Left renal cortex interstitium (tissue), 4 donors: ENCODE measurements at places on chromosomes 7 and 10. TPM values are rescaled to one million over a fixed set of nuclear protein-coding genes. Genes with fewer than 3 reads are reported as not detected.

HSPA12A gene
- polyA plus RNA-seq = 47.4 TPM

DNA sequence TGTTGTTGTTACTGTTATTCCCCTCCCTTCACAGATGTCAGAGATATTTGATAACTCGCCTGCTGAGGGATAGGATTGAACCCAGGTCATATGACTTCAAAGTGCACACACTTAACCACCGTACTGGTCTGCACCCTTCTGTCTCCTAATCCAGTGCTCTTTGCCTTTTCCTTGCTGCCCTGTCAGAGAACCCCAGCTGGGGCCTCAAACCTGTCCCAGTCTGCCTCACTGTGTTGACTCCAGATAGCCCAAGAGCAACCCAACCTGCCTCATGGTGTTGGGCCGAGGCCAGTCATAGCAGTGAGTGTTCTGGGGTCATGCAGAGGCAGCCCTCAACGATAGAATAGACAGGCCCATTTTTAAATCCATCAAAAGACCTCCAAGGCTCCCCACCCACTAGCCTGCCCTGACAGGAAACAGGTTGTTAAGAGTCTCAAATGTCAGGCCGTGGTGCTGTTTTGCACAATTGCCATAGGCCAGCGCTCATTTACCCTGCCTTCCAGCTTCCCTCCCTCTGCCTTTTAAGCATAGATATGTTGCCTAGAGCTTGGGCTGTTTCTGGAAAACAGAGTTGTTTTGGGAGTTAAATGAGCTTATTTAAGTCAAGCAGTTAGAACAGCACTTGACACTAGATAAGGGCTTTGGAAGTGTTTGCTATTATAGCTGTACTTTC is 37.0 kb upstream of the PDCD4 start:
- no peak for DNase-seq

- DNase-seq = no peak
Observed at GRCh38 chr7:129721068-129721467, 109.5 kb downstream of the NRF1 start.

DNA sequence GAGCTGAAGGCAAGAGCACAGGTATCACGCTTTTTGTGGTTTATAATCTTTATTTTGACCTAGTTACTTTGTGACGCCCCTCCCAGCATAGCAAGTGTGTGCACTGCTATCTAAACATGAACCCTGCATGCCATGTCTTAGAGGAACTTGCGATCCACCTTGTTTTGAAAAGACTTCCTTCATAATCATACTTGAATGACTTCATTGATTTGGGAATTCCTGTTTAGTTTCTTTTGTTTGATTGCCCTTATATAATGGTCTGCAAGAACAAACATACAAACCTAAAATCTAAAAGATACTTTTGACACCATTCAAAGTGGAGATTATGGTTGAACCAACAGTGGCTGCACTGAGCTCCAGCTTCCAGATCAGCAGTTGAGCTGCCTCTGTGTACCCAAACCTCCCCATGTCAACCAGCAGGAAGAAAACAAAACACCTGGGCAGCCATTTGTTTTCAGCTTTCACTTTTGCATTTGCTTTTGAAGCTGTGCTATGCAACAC is 132.6 kb downstream of the CELF2 start:
- no peak for DNase-seq

- no peak for DNase-seq
Observed at GRCh38 chr10:110873951-110874350, 2.2 kb downstream of the PDCD4 start.

DNA sequence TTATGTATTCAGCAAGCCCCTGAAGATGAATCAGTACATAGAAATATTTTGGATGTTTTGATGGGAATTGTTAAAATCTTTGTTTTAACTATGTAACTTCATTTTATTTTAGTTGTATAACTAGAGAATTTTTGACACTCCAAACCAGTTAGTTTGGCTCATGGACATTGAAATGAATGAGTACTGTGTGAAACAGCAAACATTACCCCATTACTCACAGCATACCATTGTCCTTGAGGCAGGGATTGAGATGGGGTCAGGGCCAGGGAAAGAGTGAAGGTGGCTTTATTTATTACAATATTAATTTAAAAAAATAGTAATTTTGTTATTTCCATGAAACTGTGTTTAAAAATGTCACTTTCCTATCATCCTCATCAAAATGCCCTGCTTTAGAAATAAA is 4.8 kb upstream of the BMPER start:
- DNase-seq = no peak

DNA sequence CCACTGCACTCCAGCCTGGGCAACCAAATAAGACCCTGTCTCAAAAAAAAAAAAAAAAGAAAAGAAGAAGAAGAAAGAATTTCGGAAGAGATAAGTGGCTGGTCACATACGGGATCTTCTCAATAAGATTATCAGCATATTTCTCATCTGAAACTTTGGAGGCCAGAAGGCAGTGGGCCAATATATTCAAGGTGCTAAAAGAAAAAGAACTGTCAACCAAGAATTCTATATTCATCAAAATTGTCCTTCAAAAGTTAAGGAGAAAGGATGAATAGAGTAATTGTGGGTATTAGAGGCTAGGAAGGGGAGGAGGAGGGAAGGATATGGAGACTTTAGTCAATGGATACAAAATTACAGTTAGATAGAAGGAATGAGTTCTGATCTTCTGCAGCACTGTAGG is 43.9 kb upstream of the NANOS1 start:
- no peak for DNase-seq

DNA sequence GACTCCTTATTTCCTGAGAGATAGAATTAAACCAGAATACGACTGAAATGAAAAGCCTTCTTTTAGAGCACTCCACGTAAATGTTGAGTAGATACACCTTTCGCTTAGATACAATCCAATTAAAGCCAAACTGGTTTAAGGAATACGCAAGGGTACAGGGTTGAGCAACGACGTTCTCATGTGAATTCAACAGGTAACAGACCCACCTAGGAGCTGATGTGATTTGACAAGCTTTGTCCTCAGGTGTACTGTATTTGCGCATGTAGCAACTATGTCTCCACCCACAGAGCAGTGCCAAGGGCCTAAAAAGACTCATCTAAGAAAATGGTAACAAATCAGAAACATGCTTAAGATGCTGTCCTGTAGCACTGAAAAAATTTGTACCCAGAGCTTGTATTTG is 139.6 kb downstream of the GATA3 start:
- no peak for DNase-seq

GRCh38 chr7:2651336-2651735 is 19.6 kb downstream of the TTYH3 start:
- DNase-seq = no peak
